Left cardiac atrium (tissue), 4 donors: ENCODE measurements at places on chromosomes 6 and 20. TPM values are rescaled to one million over a fixed set of nuclear protein-coding genes. Genes with fewer than 3 reads are reported as not detected.

DNA sequence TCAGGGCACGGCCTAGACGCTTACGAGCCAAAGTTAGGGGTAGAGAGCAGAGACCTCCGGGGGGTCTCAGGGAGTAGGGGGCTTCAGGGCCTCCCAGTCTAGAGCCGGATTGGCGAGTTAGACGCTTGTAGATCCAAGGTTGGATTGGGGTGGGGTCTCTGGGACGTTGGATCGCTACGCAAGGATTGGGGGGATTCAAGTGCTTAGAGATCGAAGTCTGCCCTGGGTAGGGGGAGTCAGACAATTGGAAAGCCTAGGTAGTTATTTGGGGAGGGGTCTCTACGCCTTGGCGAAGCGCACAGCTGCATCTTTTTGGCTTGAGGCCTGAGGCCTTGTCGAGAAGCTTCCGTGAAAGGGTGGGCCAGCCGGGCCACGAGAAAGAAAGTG is 469 bp downstream of the STX16 start:
- no peak for DNase-seq

GRCh38 chr6:79814940-79815339 is 132.4 kb downstream of the ELOVL4 start:
- DNase-seq: no peak

DNA sequence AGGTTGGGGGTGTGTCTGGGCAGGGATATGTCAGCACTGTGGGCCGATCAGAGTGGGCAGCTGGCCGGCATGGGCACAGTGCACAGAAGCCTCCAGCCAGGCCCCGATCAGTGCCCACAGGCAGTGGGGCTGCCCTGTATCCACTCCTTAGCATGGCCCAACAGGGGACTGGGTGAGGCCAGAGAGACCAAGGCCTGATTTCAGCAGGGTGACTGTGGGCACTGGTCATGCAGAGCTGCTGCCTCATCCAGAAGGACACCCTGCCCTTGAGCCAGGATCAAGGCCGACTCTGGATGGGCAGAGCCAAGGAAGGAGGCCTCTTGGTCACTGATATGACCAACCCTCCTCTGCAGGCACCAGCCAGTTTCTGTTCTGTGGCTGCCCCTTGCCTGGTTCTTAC is 159.7 kb downstream of the CDH4 start:
- no peak for DNase-seq

DNA sequence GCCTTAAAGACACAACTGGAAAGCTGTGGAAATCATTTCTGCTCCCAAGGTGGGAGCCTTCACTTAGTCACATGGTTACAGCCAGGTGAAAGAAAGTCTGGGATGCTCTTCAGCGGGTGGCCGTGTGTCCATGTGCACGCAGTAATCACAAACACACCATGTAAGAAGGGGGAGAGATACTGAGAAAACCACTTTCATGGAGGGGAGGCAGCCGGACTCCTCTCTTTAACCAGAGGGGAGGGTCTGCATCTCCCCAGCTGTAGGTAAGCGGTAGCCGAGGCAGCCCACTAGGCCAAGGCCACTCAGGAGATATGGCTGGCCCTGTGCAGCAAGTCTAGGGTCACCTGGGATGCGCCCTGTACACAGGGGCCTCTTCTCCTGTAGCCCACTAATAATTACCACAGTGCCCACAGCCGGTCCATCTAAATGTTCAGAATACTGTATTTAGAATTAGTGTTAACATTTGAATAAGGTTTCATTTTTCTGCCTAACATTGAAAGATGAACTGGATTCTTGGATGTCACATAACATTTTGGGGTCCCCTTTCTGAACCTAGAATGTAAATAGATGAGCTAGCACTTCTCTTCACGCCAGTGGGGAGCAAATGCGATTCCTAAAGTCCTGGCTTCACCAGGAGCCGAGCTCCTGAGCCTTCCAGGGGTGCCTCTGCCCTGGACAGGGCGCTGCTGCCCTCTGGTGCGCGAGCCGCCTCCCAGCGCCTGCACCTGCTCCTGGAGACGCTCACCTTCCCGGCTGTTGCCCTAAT is 15.9 kb downstream of the GPR31 start:
- DNase-seq: peak; percentile 42

DNA sequence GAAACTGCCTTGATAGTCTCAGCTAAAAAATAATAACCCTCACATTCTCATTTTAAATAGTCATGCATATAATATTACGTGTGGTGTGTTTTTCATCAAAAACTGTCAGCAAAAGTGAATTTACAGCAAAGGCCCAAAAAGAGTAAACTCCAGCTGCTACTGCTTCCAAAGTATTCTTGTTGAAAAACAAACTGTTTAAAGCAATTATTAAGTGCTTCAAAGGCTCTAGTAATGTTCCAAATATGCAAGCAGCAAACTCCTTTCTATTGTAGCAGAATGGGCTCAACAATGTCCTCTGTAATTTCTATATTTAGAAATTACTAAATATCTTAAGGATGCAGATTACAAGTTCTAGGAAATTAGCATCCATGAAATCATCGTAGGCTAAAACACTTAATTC is 280.0 kb upstream of the TBX18 start:
- no peak for DNase-seq

- DNase-seq: no peak
Observed at GRCh38 chr6:17250237-17250636, 30.9 kb upstream of the RBM24 start.

GRCh38 chr20:25296094-25297093 is 48.5 kb downstream of the PYGB start:
- no peak for DNase-seq

DNA sequence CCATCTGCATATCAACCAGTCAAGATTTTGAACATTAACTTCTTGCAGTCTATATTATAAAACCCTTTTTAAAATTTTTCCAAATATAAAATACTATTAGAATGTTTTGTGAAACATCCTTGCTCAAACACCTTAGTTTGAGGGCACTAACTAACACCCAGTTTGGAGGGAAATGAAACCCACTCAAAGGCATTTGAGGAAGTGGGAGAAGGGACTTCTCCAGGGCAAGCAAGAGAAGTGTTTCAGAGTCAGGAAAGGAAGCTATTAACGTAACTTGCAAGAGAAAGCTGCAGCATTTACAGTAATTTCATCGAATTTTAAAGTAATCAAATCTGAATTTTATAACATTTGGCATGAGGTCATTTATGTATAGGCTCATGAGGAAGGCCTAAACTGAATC is 21.3 kb downstream of the MTFR2 start:
- DNase-seq: no peak

- no peak for DNase-seq
Observed at GRCh38 chr20:52959125-52959524, 13.0 kb upstream of the TSHZ2 start.

The SASH1 gene
- total RNA-seq: 36.2 TPM

The STMND1 gene
- total RNA-seq: not detected

The HAO1 gene
- not detected for total RNA-seq

The EDEM2 gene
- 25.6 TPM for total RNA-seq

The PPP1R3D gene
- 8.3 TPM for total RNA-seq

The TFAP2B gene
- total RNA-seq: not detected

The WASF1 gene
- total RNA-seq: 3.2 TPM
